ENCODE measurements at places on chromosomes 4 and X.

DNA sequence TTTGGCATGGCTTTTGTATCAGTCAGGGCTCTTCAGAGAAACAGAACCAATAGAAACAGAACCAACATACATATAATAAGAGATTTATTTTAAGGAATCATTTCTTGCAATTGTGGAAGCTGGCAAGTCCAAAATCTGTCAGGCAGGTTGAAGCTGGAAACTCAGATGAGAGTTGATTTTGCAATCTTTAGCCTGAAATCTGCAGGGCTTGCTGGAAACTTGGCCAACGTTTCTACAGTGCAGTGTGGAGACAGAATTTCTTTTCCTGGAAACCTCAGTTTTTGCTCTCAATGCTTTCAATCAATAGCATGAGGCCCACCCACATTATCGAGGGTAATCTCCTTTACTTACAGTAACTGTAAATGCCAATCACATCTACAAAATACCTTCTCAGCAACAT, 45.4 kb downstream of the COMMD8 start:
- no peak for DNase-seq

- no peak for DNase-seq
These were observed 37.2 kb upstream of the C4orf50 start for GRCh38 chr4:6055436-6055835.

- DNase-seq: no peak
These were observed 76.5 kb downstream of the HMX1 start for GRCh38 chr4:8795140-8795539.

DNA sequence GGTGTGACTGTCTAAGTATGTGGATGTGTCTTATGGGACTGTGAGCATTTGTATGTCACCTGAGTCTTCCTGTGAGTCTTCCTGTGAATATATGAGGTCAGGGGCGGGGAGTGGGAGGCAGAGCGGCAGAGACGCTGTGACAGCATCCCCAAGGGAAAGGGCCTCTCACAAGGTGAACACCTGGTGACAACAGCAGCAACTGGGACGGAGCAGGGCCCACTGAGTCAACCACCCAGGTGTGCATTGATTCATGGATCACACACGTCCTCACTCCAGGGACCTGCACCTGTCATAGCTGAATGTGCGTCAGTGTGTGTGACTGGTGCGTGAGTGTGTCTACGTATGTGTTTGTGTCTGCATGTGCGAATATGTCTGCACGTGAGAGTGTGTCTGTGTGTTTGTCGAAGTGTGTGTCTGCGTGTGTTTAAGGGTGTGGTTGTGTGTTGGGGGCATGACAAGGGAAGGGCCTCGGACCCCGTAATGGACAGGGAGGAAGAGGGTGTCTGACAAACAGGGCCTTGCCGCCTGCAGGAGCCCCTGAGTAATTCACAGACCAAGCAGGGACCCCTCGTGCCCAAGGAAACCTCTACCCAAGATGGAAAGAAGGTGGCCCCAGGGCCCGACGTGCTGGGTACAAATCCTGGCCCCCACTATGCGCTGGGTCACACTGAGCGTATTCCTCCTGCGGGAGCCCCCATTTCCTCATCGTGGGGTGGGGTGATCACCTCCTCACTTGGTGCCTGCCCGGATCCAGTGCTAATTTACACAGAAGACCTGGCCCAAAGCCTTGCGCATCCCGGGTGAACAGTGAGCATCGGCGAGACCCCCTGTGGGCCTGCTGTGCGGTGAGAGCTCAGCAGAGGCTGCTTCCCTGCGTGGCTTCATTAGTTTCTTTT, 76.7 kb downstream of the ABLIM2 start:
- DNase-seq: no peak

DNA sequence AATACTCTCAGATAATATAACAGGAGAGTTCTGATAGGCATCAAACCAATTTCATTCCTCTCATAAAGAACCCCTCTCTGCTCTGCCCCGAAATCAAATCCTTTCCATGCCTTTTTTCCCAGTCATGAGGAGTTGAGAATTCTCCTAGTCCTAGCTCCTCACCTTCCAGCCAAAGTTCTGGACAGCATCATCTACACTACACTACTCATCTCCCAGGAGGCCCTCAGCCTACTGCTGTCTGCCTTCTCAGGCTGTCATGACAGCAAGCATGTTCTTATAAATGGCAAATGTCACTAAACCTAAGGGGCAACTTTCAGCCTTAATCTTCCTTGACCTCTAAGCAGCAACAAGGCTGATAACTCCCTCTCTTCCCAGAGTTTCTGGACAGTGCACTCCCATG, 26.6 kb downstream of the MAPK10 start:
- DNase-seq: no peak

- DNase-seq: no peak
These were observed 14.3 kb upstream of the PNPLA4 start for GRCh38 chrX:7941390-7942042.

DNA sequence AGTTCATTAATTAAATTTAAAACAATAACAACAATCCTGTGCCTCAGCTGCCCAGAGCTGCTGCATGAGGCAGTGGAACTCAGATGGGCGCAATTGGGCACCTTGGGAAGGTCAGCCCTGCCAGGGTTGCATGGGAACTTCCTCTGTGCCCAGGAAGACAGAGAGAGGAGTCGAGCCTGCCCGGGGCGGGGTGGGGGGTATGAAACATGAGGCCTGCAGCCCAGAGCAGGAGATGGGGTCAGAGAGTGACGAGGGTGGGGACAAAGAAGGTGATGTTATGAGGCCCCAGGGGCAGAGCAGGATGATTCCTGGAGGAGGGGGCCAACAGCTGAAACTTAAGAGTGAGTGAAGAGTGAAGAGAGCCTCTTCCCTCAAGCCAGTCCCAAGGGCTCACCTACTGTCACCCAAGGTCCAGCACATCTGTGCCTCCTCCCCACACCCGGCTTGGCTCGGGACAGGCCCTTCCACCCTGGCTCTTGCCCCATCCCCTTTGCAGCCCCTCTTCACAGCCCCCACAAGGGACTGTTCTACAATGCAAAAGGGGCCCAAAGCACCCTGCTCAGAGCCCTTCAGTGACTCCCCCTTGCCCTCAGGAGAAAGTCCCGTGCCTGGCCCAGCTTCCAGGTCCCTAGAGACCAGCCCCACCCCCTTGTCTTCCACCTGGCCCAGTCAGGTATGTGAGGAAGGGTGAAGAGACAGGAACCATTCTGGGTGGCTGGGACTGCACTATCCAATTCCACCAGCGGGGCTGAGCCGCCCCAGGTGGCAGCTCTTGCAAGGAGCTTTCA, 31.4 kb downstream of the HMX1 start:
- DNase-seq: no peak

GRCh38 chrX:20595928-20596575, 329.3 kb upstream of the RPS6KA3 start:
- DNase-seq: no peak

- DNase-seq: no peak
These were observed 119.7 kb downstream of the CHRDL1 start for GRCh38 chrX:110675886-110676285.

DNA sequence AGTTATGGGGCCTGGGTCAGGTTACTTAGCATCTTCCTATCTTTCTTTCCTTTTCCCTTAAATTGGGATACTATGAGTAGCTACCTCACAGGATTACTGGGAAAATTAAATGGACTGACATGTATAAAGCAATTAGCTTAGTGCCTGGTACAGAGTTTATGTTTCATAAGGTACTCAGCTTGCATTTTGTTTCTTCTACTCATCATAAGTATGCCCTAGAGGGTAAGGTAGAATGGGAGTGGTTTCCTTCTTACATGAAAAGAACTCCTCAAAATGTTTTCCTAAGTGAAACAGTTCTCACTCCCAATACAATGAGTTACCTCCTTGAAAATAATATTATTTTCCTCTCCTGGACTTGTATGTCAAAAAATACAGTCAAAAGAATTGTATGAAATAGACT, 75.7 kb downstream of the NPFFR2 start:
- DNase-seq: no peak

- no peak for DNase-seq
These were observed 306.0 kb downstream of the RPA4 start for GRCh38 chrX:97189668-97190067.

GRCh38 chrX:39609941-39610340, 487.8 kb downstream of the BCOR start:
- DNase-seq: no peak

- no peak for DNase-seq
These were observed 281.9 kb upstream of the HS3ST1 start for GRCh38 chr4:11710453-11711093.

GRCh38 chrX:74248889-74249288, 55.1 kb upstream of the ZCCHC13 start:
- no peak for DNase-seq

DNA sequence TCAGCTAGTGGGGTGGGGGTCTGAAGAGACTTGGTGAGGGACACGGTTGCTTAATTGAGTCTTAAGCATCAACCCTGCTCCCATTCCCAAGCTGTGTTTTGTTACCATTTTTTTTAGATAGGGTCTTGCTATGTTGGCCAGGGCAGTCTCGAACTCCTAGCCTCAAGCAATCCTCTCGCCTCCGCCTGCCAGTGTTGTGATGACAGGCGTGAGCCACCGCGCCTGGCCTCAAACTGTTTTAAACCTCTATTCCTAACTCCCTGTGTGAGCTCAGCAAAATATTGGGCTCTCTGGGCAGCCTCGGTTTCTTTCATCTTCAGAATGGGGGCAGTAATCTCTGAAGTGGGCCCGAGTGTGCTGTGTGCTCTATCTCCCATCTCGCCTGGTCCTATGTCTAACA, 26.3 kb upstream of the BCORL1 start:
- no peak for DNase-seq

DNA sequence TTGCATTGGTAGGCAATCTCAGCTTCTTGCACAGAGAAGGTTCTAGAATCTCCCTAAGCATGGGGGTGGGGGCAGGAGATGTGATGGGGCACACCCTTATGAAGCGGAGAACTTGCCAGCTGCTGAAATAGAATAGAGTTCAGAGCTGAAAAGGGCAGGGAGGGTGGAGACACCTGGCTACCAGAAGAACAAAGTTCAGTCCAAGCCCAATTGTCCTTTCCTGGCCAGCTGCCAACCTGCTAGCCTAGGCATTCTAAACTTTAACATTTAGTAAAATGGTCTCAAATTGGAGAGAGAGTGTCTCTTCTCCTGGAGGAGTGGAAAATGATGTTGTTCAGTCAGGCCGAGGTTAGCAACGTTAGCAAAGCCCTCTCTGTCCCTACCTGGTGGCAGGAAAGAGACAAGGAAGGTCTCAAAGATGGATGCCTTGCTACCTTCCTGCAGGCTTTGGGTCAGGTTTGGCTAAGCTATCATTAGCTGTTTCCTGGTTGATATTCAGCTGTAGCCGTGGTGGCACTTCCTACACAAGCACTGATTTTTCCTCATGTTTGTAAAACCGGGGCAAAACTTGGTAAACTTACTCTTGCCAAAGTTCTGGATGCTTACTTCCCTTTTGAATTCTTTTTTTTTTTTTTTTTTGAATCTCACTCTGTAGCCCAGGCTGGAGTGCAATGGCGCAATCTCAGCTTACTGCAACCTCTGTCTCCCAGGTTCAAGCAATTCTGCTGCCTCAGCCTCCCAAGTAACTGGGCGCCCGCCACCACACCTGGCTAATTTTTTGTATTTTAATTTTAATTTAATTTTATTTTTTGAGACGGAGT, 34.7 kb upstream of the NYX start:
- DNase-seq: no peak

- no peak for DNase-seq
These were observed 239.7 kb upstream of the NOCT start for GRCh38 chr4:138775890-138776289.

GRCh38 chr4:87281603-87282002, 41.1 kb downstream of the HSD17B13 start:
- DNase-seq: no peak

GRCh38 chr4:106951891-106952290, 84.2 kb downstream of the DKK2 start:
- DNase-seq: no peak

DNA sequence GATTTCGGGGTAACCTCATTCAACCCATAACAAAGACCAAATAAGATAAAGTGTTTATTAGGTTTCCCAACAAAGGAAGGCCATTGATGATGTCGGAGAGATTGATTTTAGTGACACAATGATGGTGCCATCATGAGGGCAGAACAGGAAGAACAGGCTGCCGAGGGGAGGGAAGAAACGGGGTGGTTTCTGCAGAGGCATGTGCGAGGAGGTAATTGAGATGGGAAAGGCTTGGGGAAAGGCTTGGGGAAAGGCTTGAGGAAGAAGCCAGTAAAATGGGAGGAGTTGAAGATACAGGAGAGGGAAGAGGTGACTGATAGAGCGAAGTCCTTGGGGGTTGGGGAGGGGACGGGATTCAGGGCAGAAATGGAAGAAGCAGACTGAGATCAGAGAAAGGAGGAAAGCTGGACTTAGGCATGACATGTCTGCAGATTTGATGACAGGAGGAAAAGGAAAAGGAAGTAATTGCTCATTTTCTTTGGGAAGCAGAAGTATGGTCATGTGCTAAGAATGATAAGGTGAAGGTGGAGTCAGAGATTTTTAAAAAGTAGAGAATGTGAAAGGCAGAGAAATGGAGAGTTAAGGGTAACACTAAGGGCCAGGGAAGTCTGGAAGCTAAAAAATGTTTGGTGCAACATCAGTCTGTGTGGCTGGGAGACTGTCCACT, 6.0 kb downstream of the HPSE start:
- DNase-seq: no peak

- DNase-seq: no peak
These were observed 59.8 kb upstream of the RELL1 start for GRCh38 chr4:37745946-37746345.

DNA sequence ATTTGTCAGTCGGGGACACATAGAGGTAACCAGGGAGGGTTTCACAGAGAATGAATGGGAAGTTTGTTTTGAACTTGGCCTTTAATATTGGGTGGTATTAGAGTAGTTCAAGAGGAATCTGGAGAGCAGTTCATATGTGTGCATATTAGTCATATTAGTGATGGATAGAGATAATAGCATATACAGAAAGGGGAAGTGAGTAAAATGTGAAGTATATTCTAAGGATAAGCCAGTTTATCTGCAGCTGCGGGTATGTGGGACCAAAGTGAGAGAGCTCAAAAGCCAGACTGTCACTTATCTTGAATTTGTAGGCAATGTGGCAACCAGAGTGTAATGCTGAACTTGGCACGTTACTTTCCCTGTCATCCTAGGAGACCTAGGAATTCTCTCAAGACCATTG, 169.9 kb downstream of the AFF2 start:
- no peak for DNase-seq

DNA sequence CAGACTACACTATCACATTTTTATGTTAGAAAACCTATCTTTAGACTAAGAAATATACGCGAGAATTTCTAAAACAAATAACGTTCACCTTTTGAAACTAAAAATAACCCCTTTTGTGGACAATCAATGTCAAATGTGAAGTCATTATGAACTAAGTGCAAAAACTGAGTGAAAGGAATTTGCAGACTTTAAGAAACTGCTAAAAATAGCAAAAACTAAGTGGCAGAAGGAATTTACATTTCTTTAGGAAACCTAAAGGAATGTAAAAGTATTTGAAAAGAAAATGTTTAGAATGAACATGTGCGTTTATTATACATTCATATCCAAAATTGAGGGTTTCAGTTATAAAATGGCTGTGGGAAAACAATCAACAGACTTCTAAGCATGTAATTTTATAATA, 58.3 kb downstream of the VEGFC start:
- no peak for DNase-seq

GRCh38 chr4:64883087-64883807, 474.0 kb upstream of the TECRL start:
- DNase-seq: no peak

GRCh38 chr4:125847518-125847917, 532.8 kb downstream of the FAT4 start:
- no peak for DNase-seq

GRCh38 chr4:69823481-69824186, 36.3 kb downstream of the SULT1E1 start:
- no peak for DNase-seq

Measured in activated gamma-delta T cell treated with anti-CD3 and anti-CD28 coated beads, Interleukin-2, amount 50 U/mL, for 16 hours (primary cell).